ENCODE measurements at places on chromosomes 16 and 17. TPM values are rescaled to one million over a fixed set of nuclear protein-coding genes. Genes with fewer than 3 reads are reported as not detected.
A peak's percentile ranks its signal among the peaks of the same experiment; 100 is the strongest.

The SLC52A1 gene
- not detected for total RNA-seq

The CLEC10A gene
- 2.6 TPM for total RNA-seq

The SETD1A gene
- total RNA-seq: 7.4 TPM

The TVP23C gene
- 3.7 TPM for total RNA-seq

DNA sequence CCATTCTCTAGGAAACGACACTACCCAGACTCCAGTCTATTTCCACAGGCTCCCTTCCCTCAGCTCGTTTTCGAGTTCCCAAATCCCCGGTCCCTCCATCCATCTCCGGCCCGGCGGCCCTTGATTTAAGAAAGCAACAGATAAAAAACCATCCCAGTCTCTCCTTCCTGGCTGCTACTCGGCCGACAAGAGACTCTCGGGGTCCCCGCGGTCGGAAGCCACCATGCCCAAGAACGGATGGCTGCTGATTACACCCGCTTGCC is 182 bp downstream of the RPL26 start:
- peaks cover 27% of the 10 kb centered on the region for H3K4me1 ChIP-seq
- DNase-seq: no peak
- peak overlapping the region; percentile 73 for H3K4me3 ChIP-seq
- H3K27ac ChIP-seq: no peak overlapping the region
- no peaks in the 10 kb centered on the region for H3K27me3 ChIP-seq

GRCh38 chr17:13194887-13195286 is 177.1 kb upstream of the ELAC2 start:
- no peaks in the 10 kb centered on the region for H3K27me3 ChIP-seq
- no peaks in the 10 kb centered on the region for H3K4me1 ChIP-seq
- H3K4me3 ChIP-seq: no peak overlapping the region
- H3K36me3 ChIP-seq: no peaks in the 10 kb centered on the region
- no peak overlapping the region for H3K27ac ChIP-seq
- DNase-seq: no peak

- H3K4me1 ChIP-seq: peaks cover 29% of the 10 kb centered on the region
- no peak for DNase-seq
- peak overlapping the region; percentile 84 for H3K27ac ChIP-seq
- H3K4me3 ChIP-seq: peak overlapping the region; percentile 84
- H3K36me3 ChIP-seq: no peaks in the 10 kb centered on the region
Measured at GRCh38 chr17:2712300-2713043, 908 bp upstream of the CLUH start.

GRCh38 chr16:53958341-53958880 is 254.5 kb downstream of the FTO start:
- no peak overlapping the region for H3K4me3 ChIP-seq
- H3K27me3 ChIP-seq: no peaks in the 10 kb centered on the region
- peaks cover 18% of the 10 kb centered on the region for H3K4me1 ChIP-seq
- no peaks in the 10 kb centered on the region for H3K36me3 ChIP-seq
- H3K27ac ChIP-seq: no peak overlapping the region
- no peak for DNase-seq

- no peak overlapping the region for H3K27ac ChIP-seq
- H3K27me3 ChIP-seq: no peaks in the 10 kb centered on the region
- H3K36me3 ChIP-seq: no peaks in the 10 kb centered on the region
- no peak for DNase-seq
Measured at GRCh38 chr17:16981928-16982327, 10.0 kb upstream of the TNFRSF13B start.

DNA sequence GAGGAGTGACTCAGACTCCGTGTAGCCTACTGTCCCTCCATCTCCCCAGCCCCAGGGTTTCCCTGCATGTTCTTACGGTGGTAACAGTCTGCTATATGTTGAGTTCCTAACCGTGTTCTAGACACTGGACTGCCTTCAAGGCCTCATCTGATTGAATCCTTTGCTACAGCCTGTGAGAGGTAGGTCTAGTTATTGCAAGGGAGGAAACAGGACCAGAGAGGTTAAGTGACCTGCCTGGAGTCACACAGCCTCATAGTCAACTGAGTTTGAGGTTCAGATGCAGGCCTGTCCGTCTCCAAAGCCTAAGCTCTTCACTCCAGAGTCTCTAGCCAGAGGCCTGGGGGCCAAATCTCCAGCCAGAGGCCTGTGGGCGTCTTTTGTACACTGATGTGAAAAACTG is 98.0 kb downstream of the SDR42E1 start:
- no peak overlapping the region for H3K27ac ChIP-seq
- H3K4me3 ChIP-seq: no peak overlapping the region
- no peaks in the 10 kb centered on the region for H3K36me3 ChIP-seq
- DNase-seq: no peak
- H3K4me1 ChIP-seq: no peaks in the 10 kb centered on the region

- H3K27me3 ChIP-seq: peaks cover 40% of the 10 kb centered on the region
- H3K36me3 ChIP-seq: no peaks in the 10 kb centered on the region
- H3K27ac ChIP-seq: no peak overlapping the region
Measured at GRCh38 chr17:80477647-80478478, 1.5 kb upstream of the NPTX1 start.

GRCh38 chr16:28905800-28906372 is 19.2 kb downstream of the RABEP2 start:
- no peak overlapping the region for H3K4me3 ChIP-seq
- no peaks in the 10 kb centered on the region for H3K36me3 ChIP-seq
- no peak for DNase-seq
- H3K27me3 ChIP-seq: no peaks in the 10 kb centered on the region
- H3K27ac ChIP-seq: no peak overlapping the region

Measured in right lobe of liver (tissue), 6 donors.